ENCODE measurements at places on chromosomes 1 and 21. TPM values are rescaled to one million over a fixed set of nuclear protein-coding genes. Genes with fewer than 3 reads are reported as not detected.

The OR2T35 gene
- total RNA-seq = not detected

The GBP1 gene
- 30.1 TPM for total RNA-seq

The FAM229A gene
- total RNA-seq = 3.1 TPM

The CZIB gene
- 55.7 TPM for total RNA-seq

The LGR6 gene
- 3.6 TPM for total RNA-seq

The STUM gene
- 2.9 TPM for total RNA-seq

The INAVA gene
- 6.2 TPM for total RNA-seq

The KCNQ4 gene
- 7.2 TPM for total RNA-seq

The F13B gene
- total RNA-seq = not detected

The KLF17 gene
- total RNA-seq = not detected

The TNFSF18 gene
- total RNA-seq = 0.16 TPM

The DNASE2B gene
- 3.0 TPM for total RNA-seq

The RAVER2 gene
- total RNA-seq = 36.4 TPM

The HNRNPCL2 gene
- total RNA-seq = not detected

The CSMD2 gene
- 9.2 TPM for total RNA-seq

The CD53 gene
- 11.1 TPM for total RNA-seq

The OR2M3 gene
- not detected for total RNA-seq

The FMO1 gene
- total RNA-seq = 11.7 TPM

The PPIE gene
- total RNA-seq = 33.5 TPM

The CASZ1 gene
- 58.1 TPM for total RNA-seq

The SMCP gene
- not detected for total RNA-seq

The RIMKLA gene
- total RNA-seq = 8.2 TPM

The ZMPSTE24 gene
- 57.5 TPM for total RNA-seq

The ACTA1 gene
- total RNA-seq = 82.8 TPM

The NOS1AP gene
- total RNA-seq = 7.9 TPM

The PDZK1IP1 gene
- 1.0 TPM for total RNA-seq

The CDCP2 gene
- not detected for total RNA-seq

The HAO2 gene
- total RNA-seq = not detected

Data from camera-type eye (tissue), 1 donor.